Gastrocnemius medialis (tissue), 4 donors: ENCODE measurements at places on chromosomes 4 and X. TPM values are rescaled to one million over a fixed set of nuclear protein-coding genes. Genes with fewer than 3 reads are reported as not detected.

- H3K27ac ChIP-seq = no peak overlapping the region
- H3K27me3 ChIP-seq = no peaks in the 10 kb centered on the region
- no peak for DNase-seq
- no peaks in the 10 kb centered on the region for H3K36me3 ChIP-seq
- H3K4me1 ChIP-seq = no peaks in the 10 kb centered on the region
These were observed 358.4 kb upstream of the MAGEB16 start for GRCh38 chrX:35439692-35440091.

GRCh38 chr4:116531870-116532269, 553.5 kb downstream of the TRAM1L1 start:
- H3K36me3 ChIP-seq = no peaks in the 10 kb centered on the region
- no peaks in the 10 kb centered on the region for H3K4me1 ChIP-seq
- no peaks in the 10 kb centered on the region for H3K27me3 ChIP-seq

DNA sequence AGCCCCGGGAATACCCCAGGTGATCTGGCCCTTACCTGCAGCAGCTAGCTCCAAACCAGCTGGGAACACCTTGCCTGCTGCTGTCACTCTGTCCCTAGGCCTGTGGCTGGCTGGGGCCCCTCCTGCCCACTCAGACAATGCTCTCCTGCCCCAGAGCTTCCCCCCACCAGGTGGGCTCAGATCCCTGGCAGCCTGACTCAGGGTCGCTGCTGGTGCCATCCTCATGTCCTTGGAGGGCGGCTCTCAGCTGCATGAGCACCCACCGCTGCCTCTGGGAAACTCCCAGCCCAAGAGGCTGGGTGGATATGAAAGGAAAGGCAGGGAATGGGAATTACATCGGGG, 15.8 kb downstream of the C4orf50 start:
- H3K27ac ChIP-seq = no peak overlapping the region
- DNase-seq = no peak
- peaks cover 5% of the 10 kb centered on the region for H3K27me3 ChIP-seq
- no peaks in the 10 kb centered on the region for H3K4me1 ChIP-seq
- no peaks in the 10 kb centered on the region for H3K36me3 ChIP-seq

The CENPI gene
- not detected for total RNA-seq

GRCh38 chr4:146214238-146214637, at the start of gene REELD1:
TSS of gene REELD1 (plus strand) at chr4:146214538. CDS start at chr4:146216953, 2,415 bp downstream.
- no peak for DNase-seq
- no peak within 1 kb of the TSS for H3K4me3 ChIP-seq
- H3K4me1 ChIP-seq = no peaks in the 10 kb centered on the region
- H3K36me3 ChIP-seq = no peaks in the 10 kb centered on the region

GRCh38 chr4:123616951-123617461, 220.4 kb downstream of the SPRY1 start:
- H3K4me3 ChIP-seq = no peak overlapping the region
- H3K27ac ChIP-seq = no peak overlapping the region
- H3K27me3 ChIP-seq = no peaks in the 10 kb centered on the region
- H3K36me3 ChIP-seq = no peaks in the 10 kb centered on the region

The TKTL1 gene
- 0.36 TPM for total RNA-seq
